ENCODE measurements at places on chromosomes 16 and 17. TPM values are rescaled to one million over a fixed set of nuclear protein-coding genes. Genes with fewer than 3 reads are reported as not detected.

DNA sequence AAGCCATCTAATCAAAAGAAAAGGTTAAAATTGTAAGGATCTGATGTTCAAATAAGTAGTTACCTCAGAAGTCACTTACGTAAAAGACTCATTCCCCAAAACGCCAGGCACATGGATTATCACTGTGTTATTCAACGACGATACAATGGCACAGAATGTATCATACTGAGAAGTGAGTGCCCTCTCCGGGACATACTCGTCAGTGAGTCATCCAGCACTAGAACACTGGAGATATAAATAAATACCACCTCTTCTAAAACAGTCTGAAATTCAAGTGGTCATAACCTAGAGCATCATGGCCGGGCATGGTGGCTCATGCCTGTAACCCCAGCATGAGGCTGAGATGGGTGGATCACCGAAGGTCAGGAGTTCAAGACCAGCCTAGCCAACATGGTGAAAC lies 24.9 kb downstream of the USP31 start:
- DNase-seq: no peak

The CACNG1 gene
- total RNA-seq: not detected

The HS3ST2 gene
- total RNA-seq: 2.1 TPM

GRCh38 chr17:17763136-17763535 lies 73.7 kb downstream of the SREBF1 start:
- DNase-seq: no peak

- DNase-seq: no peak
These were observed 24.6 kb downstream of the TMEM11 start for GRCh38 chr17:21189361-21189760.

The TEKT3 gene
- total RNA-seq: 0.79 TPM

- no peak for DNase-seq
These were observed 24.0 kb upstream of the RHBDL3 start for GRCh38 chr17:32241640-32242039.

DNA sequence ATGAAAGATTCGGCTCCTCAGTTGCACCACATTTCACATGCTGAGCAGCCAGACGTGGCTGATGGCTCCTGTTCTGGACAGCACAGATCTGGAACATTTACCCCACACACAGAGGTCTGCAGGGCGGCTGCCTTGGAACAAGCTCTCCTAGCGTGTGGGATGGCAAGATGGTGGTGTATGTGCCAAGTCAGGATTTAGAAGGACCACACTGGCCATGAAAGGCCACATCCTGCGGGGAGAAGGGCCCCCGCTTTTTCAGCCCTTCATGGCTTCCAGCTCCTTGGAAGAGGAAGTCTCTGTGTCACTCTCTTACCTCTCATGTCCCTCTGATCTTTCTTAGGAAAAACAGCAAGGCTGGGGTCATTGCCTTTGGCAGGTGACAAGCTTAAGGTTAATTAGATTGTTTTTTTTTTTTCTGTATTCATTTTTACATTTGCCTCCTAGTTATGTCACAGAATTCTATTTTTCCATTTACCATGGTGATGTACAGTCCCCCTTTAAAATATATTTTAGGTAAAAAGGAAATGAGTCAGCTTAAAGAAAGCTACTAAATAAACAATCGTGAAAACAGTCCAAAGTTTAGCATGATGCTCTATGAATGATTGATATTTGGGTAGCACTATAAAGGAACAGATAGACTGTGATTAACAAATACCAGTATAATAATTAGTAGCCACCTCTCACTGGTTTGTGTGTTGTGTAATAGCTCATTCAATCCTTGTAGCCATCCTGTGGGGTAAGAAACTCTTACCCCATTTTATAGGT lies 396.6 kb downstream of the CPPED1 start:
- no peak for DNase-seq

- no peak for DNase-seq
These were observed 6.0 kb downstream of the CIITA start for GRCh38 chr16:10883004-10883403.

DNA sequence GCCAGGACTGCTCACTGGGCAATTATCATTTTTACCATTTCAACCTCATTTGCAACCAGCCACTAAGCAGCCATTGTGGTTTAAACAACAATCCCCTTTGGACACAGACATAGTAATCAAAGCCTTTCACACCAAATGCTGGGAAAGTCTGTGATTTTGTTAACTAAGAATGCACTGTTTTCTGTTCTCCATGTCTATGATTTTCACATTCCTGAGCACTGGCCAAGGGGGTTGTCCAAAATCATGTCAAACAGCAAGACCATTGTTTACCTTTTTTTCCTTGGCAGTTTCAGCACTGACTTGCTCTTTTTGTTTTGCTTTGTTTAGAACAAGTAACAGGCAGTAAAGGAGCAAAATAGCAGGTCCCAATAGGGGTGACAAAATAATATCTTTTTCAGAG lies 106.3 kb upstream of the SIAH1 start:
- DNase-seq: no peak

The C17orf78 gene
- not detected for total RNA-seq

- no peak for DNase-seq
These were observed 1.3 kb upstream of the SUZ12 start for GRCh38 chr17:31935512-31935911.

All from omental fat pad (tissue), 4 donors.